ENCODE measurements at places on chromosomes 16 and 17.

DNA sequence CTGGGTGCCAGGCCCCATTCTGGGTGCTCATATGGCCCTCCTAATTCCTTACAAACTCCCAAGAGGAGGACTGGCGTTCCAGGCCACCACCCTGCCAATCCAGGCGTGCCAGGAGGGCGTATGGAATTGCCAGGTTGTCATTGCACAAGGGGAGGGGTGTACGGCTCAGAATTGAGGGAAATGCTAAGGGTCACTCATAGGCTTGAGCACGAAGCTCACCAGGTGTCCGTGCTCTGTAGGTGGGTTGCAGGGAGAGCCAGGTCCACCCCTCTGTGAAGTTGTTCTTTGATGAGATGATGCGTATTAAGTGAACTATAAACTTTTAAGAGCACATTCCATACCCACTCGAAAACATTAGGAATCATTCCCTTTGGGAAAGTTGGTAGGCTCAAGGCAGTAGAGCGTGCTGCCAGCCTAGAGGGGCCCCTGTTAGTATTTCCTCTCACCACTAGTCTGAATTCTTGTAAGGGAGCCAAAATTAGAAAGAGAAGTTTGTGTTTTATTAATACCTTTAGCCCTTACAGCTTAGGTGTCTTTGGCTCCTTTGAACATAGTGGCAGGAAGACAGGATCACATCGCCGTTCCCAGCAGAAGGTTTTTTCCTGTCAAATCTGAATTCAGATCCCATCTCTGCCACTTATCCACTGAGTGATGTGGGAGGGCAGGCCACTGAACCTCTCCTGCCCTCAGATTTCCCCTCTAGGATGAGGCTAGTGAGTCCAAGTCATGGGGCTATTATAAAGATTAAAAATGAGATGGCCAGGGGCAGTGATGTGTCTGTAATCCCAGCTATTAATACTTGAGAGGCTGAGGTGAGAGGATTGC, 38.7 kb upstream of the NFAT5 start:
- DNase-seq, result no peak

DNA sequence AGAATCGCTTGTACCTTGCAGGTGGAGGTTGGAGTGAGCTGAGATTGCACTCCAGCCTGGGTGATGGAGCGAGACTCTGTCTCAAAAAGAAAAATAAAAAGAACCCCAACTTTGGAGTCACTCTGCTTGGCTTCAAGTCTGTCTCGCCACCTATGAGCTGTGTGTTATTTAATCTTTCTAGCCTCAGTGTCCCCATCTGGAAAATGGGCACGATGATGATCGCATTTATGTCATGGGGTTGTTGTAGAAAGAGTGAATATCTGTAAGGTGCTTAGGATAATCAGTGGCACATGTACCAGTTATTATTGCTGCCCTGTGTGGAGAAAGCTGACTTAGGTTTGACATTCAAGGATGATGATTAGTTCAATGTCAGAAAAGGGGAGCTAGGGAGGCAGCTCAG, 319.4 kb downstream of the XYLT1 start:
- no peak for DNase-seq

- DNase-seq, result no peak
Measured at GRCh38 chr16:50902457-50902856, 160.6 kb downstream of the CYLD start.

DNA sequence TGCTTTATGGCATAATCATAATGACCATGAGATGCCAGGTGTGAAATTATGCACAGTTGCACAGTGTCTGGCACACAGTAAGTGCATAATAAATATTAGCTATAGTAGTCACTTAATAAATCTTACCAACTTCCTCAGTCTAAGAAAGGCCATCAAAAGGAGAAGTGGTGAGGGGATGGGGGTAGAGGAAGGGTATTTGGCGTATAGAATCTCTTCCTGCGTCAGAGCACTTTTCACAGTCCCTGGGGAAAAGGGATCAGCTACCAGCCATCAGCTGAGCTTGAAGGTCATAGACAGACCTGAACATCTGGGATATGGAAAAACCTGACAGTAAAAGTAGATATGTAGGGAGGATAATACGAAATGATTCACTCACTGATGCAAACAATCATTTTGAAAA, 5.8 kb downstream of the CRHR1 start:
- DNase-seq, result no peak

GRCh38 chr16:1283996-1284616, 25.3 kb upstream of the UBE2I start:
- DNase-seq, result no peak

GRCh38 chr17:79338604-79339003, 264.0 kb downstream of the ENGASE start:
- peak; percentile 19 for DNase-seq

DNA sequence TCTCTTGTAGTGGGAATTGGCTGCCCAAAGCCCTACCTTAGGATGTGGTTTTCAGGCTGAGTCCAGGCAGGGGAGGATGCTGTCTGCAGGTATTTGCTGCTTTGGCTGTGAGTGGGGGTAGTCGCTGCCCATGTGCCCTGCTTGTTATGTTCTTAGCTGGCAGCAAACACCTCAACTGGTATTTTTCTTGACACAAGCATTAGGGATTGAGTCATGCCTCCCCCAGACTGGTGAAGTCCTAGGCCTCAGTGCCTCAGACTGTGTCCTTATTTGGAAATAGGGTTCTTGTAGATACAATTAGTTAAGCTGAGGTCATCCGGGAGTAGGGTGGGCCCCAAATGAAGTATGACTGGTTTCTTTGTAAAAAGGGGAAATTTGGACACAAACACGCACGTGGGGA, 808.3 kb upstream of the EEF2KMT start:
- DNase-seq, result no peak

DNA sequence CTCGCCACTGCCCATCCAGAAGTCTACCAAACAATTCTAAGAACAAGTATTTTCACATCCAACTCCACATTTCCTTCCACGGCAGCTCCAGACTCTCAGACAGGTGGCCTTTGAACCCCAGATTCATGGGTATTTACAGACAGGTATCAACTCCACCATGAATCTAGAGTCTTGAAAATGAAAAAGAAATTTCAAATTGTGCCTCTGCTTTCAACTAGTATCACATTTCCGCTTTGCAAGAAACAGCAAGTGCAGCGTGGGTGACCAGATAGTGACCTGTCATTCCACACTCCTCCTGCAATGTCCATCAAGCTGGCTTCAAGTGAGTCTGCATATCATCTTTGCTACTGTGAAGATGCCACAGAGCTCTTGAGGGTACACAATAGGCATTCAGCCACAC, 232.4 kb upstream of the RPL38 start:
- DNase-seq, result no peak

DNA sequence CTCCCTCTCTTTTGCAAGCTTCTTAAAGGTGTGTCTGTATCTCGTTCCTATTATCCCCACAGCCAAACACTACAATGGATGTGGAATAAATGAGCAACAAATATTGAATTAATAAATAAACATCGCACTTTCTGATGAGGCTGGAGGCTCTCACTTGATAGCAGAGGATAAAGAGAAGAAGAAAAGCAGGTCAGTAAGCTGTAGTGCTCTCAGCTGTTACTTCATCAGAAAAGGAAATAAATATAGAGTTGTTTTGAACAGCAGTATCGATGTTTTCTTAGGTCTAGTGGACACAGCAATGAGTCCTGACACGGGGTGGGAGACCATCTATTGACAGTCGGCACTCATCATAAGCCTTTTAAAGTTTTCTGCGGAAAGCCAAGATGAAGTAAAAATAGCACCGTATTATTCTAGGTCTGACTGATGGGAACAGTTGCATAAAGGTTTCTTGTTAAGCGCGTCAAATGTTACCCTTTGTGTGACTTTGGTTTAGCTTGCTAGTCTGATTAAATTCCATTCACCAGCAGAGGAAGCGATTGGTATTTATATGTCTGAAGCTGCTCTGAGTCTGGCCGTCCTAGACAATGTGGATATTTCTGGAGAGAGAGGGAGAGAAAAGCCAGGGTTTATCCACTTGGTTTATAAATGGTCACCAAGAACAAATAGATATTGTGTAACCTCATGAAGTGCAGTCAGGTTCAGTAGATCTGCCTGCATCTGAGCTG, 646.1 kb downstream of the CDH11 start:
- no peak for DNase-seq

- DNase-seq, result no peak
Measured at GRCh38 chr17:81843713-81844326, 9.0 kb upstream of the PPP1R27 start.

GRCh38 chr17:48270899-48271298, 159.1 kb downstream of the SKAP1 start:
- DNase-seq, result no peak

- peak; percentile 14 for DNase-seq
Measured at GRCh38 chr17:70767102-70767701, 597.9 kb downstream of the KCNJ2 start.

DNA sequence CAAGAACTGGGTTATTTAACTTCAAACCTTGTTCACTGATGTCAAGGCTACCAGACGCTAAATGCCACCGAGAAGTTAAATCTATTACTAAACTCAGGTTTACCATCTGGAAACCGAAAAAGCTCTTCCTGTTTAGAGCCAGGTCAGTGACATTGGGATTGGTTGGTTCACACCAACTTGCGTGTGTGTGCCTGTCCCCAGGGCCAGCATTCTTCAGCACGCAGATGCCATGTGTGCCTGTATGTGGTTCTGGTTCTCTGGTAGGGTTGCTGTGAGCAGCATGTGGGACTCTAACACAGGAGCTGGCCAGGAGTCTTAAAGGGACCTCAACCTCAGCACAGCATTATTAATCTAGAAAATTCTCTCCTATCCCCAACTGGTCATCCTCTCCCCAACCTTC, 18.1 kb upstream of the TBX2 start:
- peak; percentile 32 for DNase-seq

DNA sequence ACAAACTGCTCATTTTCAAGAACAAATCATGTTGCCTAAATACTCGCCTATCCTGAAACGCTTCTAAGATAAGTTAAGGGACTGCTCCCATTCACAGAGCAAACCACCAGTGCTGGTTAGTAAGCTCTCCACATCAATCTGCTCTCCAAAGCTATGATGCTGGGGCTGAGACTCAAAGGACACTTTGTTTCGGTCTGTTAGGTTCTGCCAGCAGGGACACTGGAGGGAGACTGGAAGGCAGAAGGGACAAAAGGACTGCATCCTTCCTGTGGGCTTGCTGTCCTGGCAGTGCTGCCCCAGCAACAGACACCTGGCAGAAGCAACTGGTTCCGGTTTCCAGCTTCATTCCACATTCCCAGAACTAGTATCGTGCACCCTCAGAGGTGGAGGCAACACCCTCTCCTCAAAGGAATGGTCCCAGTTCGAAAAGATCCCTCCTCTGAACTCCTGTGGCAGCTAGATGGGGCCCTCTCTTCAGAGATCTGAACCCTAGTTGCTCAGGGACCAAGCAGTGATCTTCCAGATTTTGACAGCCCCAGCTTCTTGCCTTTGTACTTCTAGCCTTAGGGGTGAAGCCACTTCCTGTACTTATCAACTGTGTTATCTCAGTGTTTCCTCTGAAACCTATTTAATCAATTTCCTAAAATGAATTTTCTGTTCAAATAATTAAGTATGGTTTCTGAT, 73.4 kb upstream of the GSG1L start:
- DNase-seq, result no peak

GRCh38 chr16:67855789-67856188, 8.3 kb upstream of the CENPT start:
- DNase-seq, result no peak

- DNase-seq, result peak; percentile 90
Measured at GRCh38 chr17:33284022-33284421, 9.1 kb downstream of the ASIC2 start.

- DNase-seq, result no peak
Measured at GRCh38 chr16:81096715-81097208, 567 bp upstream of the GCSH start.

DNA sequence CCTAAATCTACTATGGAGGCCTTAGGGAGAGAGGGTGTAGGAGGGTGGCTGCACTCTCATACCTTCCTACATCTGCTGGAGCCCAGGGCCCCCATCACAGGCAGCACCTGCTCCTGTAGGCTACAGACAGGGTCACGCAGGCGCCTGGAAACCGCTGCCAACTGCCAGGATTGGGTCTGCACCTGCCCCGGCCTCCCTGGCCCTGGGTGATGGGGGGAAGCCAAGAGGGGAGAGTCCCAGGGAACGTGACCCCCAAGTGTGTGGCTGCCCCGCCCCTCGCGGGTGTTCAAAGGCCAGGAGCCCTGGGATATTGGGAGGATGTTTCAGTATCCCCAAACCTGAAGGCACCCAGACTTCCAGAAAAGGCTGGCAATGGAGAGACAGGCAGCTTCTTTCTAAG, 5.6 kb upstream of the TEX19 start:
- no peak for DNase-seq

GRCh38 chr16:2979669-2980226, 498 bp downstream of the PKMYT1 start:
- no peak for DNase-seq

DNA sequence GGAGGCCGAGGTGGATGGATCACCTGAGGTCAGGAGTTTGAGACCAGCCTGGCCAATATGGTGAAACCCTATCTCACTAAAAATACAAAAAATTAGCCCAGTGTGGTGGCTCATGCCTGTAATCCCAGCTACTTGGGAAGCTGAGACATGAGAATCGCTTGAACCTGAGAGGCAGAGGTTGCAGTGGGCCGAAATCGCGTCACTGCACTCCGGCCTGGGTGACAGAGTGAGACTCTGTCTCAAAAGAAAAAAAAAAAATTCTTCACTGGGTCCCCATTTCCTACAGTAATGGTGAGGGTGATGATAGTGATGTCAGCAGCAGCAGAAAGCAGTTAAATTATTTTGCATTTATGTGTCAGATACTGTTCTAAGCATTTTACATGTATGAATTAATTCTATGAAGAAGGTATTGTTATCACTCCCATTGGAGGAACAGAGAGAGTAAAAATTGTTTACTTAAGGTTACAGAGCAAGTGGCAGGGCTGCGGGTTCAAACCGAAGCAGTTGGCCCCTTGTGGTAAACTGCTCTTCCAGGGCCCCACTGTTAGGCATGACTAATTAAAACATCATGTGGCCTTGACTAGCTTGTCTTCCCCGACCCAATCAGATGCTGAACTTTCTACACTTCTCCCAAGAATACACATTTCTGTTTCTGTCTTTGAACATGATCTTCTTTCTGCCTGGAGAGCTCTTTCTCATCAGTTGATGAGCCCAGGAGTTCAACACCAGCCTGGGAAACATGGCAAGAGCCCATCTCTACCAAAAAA, 45.8 kb downstream of the STAT3 start:
- DNase-seq, result peak; percentile 33

DNA sequence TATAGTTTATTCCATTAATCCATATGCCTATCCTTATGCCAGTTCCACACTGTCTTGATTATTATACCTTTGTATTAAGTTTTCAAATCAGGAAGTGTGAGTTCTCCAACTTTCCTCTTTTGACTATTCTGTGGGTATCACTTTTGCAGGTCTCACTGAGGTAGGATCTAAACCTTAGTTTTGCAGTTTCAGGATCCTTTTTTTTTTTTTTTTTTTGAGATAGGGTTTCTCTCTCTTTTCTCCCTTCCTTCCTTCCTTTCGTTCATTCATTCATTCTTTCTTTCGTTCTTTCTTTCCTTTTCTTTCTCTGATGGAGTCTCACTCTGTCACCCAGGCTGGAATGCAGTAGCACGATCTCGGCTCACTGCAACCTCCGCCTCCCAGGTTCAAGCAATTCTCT, 71.6 kb downstream of the CHD9 start:
- DNase-seq, result no peak

GRCh38 chr17:1398931-1399678, 917 bp downstream of the YWHAE start:
- peak; percentile 42 for DNase-seq

GRCh38 chr16:68481636-68482035, 33.3 kb upstream of the SMPD3 start:
- DNase-seq, result no peak

- DNase-seq, result peak; percentile 88
Measured at GRCh38 chr16:22188595-22189442, 17.3 kb upstream of the EEF2K start.

GRCh38 chr16:12315330-12316136, 339.0 kb downstream of the SNX29 start:
- DNase-seq, result no peak
